Myometrial cell (primary cell): ENCODE measurements at places on chromosomes 3 and 15. TPM values are rescaled to one million over a fixed set of nuclear protein-coding genes. Genes with fewer than 3 reads are reported as not detected.

The SLC25A26 gene
- 17.2 and 18.2 TPM in 2 replicates for total RNA-seq

The SCN11A gene
- total RNA-seq: not detected in 2 replicates

The KCNAB1 gene
- total RNA-seq: 0.53 TPM in 1 of 2 replicates, not detected in the other

The CLK3 gene
- 103 and 121 TPM in 2 replicates for total RNA-seq

The SPTBN5 gene
- total RNA-seq: under 0.01 and 0.18 TPM in 2 replicates

The TNFSF10 gene
- 1.7 and 6.0 TPM in 2 replicates for total RNA-seq

The CCR3 gene
- total RNA-seq: not detected in 2 replicates

The MFAP1 gene
- 17.6 and 21.8 TPM in 2 replicates for total RNA-seq

The SLC38A3 gene
- total RNA-seq: not detected in 2 replicates

The CD200R1 gene
- not detected in 2 replicates for total RNA-seq

The GATM gene
- under 0.01 TPM in 1 of 2 replicates, not detected in the other for total RNA-seq

The P3H2 gene
- total RNA-seq: 19.3 and 21.3 TPM in 2 replicates
